ENCODE measurements at places on chromosomes 13 and 19.

DNA sequence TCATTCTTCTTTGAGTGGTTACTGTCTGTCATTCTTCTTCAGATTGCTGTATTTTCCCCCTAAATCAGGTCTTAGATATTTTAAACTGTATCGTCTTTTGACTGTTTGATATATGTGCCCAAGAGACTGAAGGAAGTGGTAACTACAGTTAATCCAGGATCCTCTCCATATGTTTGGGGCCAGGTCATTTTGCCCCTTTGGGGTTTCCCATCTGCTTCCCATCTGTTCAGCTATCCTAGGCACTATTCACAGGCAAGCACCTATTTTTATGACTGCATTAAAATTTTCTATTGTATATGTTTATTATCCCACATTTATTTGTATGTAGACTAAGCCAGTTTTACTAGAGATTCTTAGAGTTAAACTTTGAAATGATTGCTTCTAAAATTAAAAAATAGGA lies 244.2 kb downstream of the PCCA start:
- no peak for DNase-seq

GRCh38 chr13:32802159-32802558 lies 214.1 kb upstream of the KL start:
- DNase-seq, result no peak

- no peak for DNase-seq
Measured at GRCh38 chr19:33063753-33064457, 783 bp downstream of the RHPN2 start.

DNA sequence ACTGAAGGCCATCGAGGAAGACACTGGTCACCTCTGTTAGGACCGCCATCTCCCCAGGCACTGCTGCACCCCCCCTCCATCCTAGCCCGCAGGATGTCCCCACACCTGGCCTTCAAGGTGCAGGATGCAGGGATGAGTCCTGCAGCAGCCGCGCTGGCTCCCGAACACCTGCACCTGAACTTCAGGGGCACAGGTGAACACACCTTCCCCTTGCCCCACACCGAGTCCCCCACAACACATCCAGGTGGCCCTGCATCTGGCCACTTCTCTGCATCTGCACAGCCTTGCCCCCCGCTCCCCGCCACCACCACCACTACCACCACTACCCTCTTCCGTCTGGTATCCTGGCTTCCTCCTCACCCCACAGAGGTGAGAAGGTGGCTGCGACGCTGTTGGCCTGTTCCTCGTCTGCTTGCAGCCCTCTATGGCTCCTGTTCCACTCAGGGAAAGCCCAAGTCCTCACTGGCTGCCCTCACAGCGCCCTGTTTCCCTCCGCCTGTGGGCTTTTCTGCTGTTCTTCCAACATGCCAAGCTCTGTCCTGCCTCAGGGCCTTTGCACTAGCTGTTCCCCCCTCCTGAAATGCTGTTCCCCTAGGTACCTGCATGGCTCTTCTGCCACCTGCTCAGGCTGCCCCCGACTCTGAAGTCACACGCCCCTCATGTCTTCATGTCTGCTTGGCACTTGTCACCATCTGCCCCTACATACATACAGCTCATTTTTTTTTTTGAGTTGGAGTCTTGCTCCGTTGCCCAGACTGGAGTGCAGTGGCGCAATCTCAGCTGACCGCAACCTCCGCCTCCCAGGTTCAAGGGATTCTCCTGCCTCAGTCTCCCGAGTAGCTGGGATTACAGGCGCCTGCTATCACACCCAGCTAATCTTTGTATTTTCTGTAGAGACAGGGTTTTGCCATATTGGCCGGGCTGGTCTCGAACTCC lies 1.4 kb upstream of the CERS1 start:
- DNase-seq, result no peak

- DNase-seq, result no peak
Measured at GRCh38 chr19:35040826-35041547, 534 bp upstream of the HPN start.

DNA sequence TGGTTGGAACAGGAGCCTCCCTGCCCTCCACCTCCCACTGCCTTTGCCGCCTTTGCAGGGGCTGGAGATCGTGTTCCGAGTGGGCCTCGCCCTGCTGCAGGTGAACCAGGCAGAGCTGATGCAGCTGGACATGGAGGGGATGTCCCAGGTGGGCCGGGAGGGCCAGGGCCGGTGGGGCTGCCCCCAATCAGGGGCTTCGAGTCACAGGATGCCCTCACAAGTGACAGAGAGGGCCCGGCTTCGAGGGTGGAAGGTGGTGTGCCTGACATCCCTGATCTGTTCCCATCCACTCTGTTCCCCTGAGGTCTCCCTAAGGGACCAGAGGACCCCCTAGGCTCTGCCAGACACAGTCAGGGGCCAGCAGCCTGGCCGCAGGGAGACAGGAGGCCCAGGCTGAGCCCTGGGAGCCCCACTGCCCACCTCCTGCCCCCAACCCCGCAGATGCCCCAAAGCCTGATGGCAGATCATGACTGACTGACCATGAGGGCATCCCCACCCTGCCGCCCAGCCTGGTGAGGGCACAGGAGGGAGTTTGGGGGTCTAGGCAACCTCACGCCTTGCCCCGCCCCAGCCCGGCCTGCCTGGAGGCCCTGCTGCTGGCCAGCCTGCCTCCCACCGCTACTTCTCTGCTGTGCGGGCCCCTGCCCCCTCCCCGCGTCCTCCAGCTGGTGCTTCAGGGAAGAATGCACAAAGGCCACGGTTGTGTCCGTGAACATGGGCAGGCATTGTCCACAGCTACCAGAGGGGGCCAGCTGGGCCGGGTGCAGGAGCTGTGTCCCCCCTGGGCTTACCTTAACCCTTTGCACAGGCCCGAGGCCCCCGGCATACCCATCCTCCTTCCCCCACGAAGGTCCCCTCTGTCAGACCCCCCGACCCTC lies 21.8 kb downstream of the EVI5L start:
- no peak for DNase-seq

DNA sequence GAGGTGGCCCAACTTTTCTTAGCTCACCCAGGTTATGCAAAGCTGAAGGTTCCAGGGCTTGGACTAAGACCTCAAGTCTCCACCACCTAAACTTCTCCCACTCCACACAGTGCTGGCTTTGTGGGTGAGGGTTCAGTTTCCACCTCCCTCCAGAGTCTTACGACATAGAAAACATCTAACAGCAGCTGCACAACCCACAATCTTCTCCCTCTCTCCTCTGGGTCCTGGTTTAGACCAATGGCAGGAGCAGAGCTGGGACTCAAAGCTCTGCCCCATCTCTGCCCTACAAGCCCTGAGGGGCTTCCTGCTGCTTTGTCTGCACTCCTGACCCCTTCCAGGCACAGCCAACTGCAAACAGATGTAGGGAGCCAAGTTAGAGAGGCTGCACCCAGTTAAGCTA lies 16.0 kb downstream of the IRGC start:
- no peak for DNase-seq

GRCh38 chr19:34432797-34433196 lies 4.6 kb downstream of the UBA2 start:
- no peak for DNase-seq

DNA sequence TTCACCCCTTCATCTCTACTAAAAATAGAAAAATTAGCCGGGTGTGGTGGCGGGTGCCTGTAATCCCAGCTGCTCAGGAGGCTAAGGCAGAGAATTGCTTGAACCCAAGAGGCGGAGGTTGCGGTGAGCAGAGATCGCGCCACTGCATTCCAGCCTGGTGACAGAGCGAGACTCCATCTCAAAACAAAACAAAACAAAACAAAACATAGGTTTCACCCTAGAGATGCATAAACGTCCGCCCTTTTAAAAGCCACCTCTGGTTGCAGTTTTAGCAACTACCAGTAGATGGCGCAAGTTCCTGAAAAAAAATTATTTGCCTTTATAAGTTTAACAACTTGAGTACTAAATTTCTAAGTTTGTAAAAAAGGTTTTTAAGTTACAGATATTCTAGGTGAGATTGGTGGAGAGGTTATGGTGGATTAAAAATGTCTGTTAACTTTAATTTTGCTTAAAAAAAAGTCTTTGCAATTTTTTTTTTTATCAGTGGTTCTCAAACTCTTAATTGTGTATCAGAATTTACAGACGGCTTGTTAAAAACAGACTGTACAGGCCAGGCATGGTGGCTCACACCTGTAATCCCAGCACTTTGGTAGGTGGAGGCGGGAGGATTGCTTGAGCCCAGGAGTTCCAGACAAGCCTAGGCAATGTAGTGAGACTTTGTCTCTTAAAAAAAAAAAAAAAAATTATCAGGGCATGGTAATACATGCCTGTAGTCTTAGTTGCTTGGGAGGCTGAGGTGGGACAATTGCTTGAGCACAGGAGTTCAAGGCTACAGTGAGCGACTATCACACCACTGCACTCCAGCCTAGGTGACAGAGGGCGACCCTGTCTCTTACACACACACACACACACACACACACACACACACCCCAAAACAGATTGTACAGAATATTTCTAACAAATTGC lies 42.1 kb downstream of the NAA16 start:
- no peak for DNase-seq

GRCh38 chr13:39955560-39955959 lies 300.1 kb downstream of the COG6 start:
- DNase-seq, result no peak

- DNase-seq, result no peak
Measured at GRCh38 chr13:103663996-103664395, 597.8 kb upstream of the SLC10A2 start.

GRCh38 chr13:59364641-59365085 lies 799.1 kb downstream of the DIAPH3 start:
- DNase-seq, result no peak

GRCh38 chr19:45296355-45296754 lies 26.3 kb downstream of the CKM start:
- DNase-seq, result no peak

DNA sequence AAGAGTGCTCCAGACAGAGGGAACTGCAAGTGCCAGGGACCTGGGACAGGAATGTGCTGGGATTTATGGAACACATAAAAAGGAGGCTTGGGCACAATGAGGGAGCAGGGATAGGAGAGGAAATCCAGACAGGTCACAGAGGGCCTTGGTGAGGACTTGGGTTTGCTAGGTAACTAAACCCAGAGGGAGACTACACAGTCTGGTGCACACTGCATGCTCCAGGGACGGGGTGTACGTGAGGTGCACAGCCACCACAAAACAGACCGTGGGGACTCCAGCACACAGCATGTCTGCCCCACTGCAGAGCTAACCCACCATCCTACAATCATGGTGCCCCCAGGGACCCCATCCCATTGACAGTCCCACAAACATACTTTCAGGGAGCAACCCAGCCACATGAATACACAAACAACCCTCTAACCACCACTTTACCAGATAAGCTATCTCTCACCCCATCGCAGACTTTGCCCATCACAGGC lies 5.5 kb upstream of the ZFP36 start:
- DNase-seq, result no peak

DNA sequence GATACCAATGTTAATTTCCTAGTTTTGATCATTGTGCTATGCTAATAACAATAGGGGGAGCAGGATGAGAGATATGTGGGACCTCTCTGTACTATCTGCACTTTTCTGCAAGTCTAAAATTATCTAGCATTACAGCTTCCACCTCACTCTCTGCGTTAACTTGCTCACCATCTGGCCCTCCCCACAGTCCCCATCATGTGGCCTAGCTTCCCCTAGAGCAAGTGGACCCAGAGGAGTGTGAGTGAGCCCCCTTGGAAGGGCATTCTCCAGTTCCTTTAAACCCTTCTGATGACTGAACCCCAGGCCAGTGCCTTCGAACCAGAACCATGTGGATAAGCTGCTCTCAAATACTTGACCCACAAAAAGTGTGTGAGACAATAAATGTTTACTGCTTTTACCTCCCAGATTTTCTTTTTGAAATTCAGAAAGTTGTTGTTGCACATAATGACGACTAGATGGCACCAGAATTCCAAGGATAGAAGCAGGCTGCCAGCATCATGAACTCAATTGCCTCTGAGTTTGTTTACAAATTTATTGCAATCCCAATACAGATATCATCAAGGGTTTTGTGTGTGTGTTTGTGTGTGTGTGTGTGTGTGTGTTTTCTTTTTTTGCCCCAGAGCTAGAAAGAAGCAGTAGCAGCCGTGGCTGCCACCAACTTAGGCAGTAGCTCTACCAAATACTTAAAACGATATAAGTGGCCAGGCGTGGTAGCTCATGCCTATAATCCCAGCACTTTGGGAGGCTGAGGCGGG lies 49.0 kb upstream of the ZNF780A start:
- peak; percentile 39 for DNase-seq

DNA sequence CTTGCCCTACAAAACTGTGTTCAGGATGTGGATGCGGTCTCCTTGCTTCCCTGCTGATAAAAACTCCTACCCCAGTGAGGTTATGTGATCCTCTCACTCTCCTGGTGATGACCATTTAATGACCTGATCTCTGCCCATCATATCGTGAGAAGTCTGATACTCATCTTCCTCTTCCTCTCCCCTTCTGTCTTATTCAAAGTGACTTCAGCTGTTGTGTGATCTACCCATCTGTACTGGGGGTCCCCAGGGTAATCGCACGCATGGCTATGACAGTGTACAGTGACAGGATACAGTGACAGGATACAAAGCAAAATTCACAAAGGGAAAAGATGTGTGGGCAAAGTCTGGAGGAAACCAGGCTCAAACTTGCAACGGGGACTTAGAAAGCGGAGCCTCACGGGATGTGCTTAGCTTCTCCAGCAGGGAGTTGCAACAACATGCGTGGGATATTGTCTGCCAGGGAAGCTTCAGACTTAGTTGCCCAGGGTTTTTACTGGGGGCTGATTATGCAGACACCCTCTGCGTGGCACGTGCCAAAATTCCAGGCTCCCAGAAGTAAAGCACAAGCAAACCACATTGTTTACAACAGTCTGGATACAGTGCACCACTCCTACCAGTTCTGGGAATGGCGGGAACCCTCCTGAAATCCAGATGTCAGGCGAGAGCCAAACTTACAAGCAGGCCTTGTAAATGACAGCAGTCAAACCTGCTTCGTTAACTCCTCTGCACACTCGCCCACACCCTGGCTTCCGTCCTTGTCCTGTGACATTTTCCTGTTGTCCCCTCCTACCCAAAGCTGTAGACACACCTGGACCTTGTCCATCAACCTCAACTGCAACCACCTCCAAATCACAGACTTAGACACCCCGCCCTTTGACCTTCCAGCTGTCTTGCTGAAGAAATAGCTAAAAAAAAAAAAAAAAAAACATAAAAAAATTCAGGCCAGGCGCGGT lies 18.0 kb upstream of the GARRE1 start:
- DNase-seq, result no peak

- DNase-seq, result no peak
Measured at GRCh38 chr19:12695514-12695913, 917 bp downstream of the FBXW9 start.

DNA sequence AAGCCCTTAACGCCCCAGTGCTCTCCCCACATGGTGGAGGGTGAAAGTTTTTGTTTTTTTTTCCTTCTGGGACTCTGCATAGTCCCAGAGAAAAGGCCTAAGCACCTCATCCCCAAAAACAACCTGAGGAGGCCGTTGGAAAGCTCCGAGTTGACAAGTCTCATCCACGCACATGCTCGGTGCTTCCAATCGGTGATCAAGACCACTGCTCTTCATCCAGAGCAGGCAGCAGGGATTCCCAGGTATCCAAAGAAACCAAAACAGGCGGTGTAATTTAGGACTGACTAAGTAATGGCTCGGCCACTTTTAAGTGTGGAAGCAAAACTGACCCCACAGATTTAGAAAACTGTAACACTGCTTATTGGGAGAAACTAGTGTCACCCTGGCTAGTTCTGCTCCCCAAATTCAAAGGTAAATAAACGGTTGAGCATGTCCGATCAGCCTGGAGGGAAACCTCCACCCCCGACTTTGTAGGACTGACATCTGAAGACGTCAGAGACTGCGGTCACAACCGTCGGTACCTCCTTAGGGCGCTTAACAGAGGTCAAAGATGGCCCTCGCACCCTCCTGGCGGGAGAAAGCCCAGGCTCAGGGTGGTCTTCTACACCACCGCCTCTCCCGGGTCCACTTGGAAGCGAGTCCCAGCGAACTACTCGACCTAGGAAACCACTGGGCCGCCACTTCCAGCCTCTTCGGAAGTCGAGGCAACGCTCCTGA lies 997 bp upstream of the ZNF446 start:
- DNase-seq, result no peak

Data from NCI-H774 (cell line).